Activated CD8-positive, alpha-beta memory T cell treated with anti-CD3 and anti-CD28 coated beads, Interleukin-2, amount 10 ng/mL, durations not matched to agents 7 days and 5 days (primary cell): ENCODE measurements at places on chromosomes 16 and 17. TPM values are rescaled to one million over a fixed set of nuclear protein-coding genes. Genes with fewer than 3 reads are reported as not detected.

AANAT gene
- total RNA-seq: not detected

KATNB1 gene
- total RNA-seq: 41.6 TPM

ZPBP2 gene
- 0.19 TPM for total RNA-seq

- no peaks in the 10 kb centered on the region for H3K27me3 ChIP-seq
- peak overlapping the region; percentile 56 for H3K4me3 ChIP-seq
- peaks cover 12% of the 10 kb centered on the region for H3K4me1 ChIP-seq
- DNase-seq: no peak
- peaks cover 15% of the 10 kb centered on the region for H3K36me3 ChIP-seq
Measured at GRCh38 chr17:731644-732066, 741 bp upstream of the TLCD3A start.

TPSD1 gene
- not detected for total RNA-seq

BCL6B gene
- 6.7 TPM for total RNA-seq

MYH13 gene
- not detected for total RNA-seq

WNT3 gene
- not detected for total RNA-seq

DNA sequence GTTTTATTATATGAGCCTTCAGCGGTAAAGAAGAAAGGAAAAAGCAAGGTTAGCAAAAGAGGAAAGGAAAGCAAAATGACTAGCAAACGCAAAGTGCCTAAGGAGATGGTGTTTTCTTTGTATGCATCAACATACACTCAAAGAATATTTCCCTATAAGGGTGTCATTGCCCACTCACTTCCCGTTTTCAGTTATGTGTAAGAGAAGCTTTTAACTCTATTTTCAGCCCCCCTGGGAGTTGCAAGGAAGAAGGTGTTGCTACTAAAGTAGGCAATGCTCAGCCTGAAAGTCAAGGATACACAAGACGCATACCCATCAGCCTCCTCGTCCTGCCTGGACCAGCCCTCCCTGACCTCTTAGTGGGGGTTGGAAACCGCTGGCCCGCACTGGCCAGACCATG, 267.7 kb upstream of the ZFHX3 start:
- H3K27ac ChIP-seq: no peak overlapping the region
- H3K27me3 ChIP-seq: no peaks in the 10 kb centered on the region
- no peak overlapping the region for H3K4me3 ChIP-seq

DNA sequence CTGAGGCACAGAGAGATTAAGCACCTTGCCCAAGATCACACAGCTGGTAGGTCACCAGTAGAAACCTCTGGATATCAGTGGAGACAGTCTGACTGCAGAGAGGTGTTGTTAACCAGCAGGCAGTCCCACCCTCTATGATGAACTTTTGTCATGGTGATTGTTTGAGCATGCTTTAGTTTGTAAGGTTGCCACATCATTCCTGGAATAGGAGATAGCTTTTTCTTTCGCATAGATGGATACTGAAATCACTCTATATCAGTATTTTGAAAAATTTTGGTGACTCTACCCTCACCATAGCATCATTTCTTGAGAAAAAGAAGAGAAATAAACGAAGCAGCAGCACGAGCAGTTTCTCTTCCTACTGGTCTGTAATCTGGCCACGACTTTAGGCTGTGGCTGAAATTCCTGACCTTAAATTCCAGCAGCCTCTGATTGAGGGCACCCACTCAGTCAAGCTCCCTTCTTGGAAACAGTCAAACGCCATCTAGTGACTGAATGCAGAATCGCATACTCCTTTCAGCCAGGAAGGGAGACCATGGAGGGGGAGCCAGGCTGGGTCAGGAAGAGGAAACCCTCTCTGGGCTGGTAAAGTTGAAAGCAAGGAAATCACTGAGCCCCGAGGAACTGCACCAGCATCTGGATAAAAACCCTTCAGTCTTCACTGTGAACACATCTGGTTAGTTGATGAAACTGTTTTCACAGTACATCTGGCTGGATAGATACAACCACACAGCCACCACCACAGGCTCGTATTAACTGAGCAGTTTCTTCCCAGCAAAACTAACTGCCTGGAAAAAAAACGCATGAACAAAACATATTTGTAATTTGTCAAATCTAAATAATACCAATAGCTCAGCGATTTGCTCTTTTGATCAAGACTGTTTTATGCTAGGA, 108.5 kb upstream of the XYLT1 start:
- H3K27ac ChIP-seq: no peak overlapping the region
- peaks cover 4% of the 10 kb centered on the region for H3K4me1 ChIP-seq
- peaks cover 11% of the 10 kb centered on the region for H3K27me3 ChIP-seq
- DNase-seq: peak; percentile 72

GRCh38 chr17:17024778-17025300, 17.4 kb upstream of the MPRIP start:
- no peaks in the 10 kb centered on the region for H3K27me3 ChIP-seq
- no peaks in the 10 kb centered on the region for H3K36me3 ChIP-seq
- H3K4me3 ChIP-seq: no peak overlapping the region
- H3K4me1 ChIP-seq: no peaks in the 10 kb centered on the region

CHST6 gene
- not detected for total RNA-seq

MMP28 gene
- total RNA-seq: not detected

ABCC11 gene
- not detected for total RNA-seq

DNA sequence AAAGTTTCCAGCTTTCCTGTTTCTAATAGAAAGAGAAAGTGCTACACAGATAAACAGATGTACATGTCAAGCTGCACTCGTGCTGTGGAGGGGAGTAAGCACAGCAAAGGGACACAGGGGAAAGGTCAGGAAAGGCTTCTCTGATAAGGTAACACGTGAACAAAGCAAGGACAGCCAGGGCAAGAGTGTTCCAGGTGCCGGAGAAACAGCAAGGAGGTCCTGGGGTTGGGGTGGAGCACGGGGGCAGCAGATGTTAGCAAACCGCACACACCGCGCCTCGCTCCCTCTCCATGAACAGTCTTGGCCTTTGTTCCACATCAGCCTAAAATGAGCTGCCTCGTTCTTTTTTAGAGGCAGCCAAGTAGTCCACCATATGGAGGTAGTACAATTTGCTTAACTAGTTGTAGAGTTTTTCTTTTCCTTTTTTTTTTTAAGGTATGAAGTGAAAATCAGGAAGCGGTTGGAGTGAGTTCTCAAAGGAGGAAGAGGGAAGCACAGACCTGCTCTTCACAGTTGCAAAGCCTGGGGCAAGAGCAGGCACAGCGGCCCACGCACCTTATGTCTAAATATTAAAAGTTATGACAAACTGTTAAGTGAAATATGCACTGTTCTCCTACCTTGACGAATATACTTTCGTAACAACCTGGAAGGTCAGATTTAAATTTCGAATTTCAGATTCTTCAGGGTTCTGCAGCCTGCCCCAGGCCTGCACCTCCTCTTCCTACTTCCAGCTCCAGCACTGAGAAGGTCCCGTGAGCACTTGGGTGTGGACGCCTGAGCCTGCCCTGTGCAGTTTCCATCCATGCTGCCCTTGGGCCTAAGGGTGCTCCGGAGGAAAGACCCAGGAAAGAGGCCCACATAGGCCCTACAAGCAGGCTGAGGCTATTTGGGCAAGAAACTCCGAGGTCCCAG, 41.5 kb upstream of the RPH3AL start:
- H3K4me3 ChIP-seq: no peak overlapping the region
- no peak for DNase-seq
- H3K27ac ChIP-seq: no peak overlapping the region
- peaks cover 2% of the 10 kb centered on the region for H3K36me3 ChIP-seq

DNA sequence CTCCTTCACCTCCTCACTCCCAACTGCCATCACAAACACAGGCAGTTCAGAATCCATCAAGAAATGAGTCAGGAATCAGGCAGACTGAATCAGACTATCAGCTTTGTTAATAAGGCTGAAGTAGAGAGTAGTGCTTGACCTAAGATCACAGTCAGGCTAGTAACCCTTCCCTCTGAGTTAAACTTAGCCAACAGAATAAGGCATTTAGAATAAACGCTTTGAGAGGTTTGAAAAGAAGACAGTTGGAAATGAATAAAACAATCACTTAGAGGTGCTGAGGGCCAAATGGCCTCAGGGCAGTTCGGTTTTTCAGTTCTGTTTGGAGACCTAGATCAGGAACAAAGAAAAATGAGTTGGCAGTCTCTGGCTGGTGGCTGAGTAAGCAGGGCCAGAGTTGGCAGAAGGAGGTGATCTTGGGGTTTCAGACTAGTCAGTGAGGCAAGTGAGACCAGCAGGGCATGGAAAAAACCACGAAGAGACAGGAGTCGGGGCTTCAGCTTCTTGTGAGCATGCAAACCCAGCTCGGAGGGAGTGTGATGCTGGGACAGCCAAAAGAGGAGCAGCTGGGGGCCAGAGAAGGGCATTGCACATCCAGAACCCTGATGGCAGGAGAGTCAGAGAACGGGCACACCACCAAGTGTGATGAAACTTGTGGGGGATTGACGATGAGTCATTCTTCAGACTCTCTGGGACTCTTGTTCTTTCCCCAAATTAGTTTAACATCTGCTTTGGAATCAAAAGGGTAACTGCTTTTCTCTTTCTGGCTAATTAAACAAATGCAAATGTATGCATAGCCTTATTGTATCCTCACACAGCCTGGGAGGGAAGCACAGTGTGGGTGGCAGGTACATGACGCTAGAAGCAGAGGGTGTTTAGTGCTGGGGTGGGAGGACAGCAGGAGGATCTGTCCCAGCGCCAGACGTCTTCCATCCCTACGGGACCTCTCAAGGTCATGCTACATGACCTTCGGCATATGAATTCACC, 54.8 kb downstream of the SPECC1 start:
- peak overlapping the region; percentile 0 for H3K27ac ChIP-seq
- H3K4me1 ChIP-seq: peaks cover 25% of the 10 kb centered on the region
- peak overlapping the region; percentile 3 for H3K4me3 ChIP-seq
- H3K36me3 ChIP-seq: peaks cover 3% of the 10 kb centered on the region

DNA sequence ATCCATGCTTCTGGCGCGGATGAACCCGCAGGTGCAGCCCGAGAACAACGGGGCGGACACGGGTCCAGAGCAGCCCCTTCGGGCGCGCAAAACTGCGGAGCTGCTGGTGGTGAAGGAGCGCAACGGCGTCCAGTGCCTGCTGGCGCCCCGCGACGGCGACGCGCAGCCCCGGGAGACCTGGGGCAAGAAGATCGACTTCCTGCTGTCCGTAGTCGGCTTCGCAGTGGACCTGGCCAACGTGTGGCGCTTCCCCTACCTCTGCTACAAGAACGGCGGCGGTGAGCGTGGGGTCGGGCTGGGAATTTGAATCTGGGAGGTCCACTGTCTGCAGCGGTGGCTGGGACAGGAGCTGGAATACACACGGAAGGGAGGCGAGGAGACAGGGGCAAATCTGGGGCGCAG, 904 bp downstream of the SLC6A2 start:
- H3K27me3 ChIP-seq: peaks cover 18% of the 10 kb centered on the region
- no peak for DNase-seq
- no peaks in the 10 kb centered on the region for H3K4me1 ChIP-seq
- H3K27ac ChIP-seq: no peak overlapping the region
- no peak overlapping the region for H3K4me3 ChIP-seq
- no peaks in the 10 kb centered on the region for H3K36me3 ChIP-seq

- no peak for DNase-seq
- no peak overlapping the region for H3K4me3 ChIP-seq
- H3K27me3 ChIP-seq: no peaks in the 10 kb centered on the region
Measured at GRCh38 chr16:84462296-84463210, 41.9 kb downstream of the MEAK7 start.

SLC47A1 gene
- total RNA-seq: not detected

DNA sequence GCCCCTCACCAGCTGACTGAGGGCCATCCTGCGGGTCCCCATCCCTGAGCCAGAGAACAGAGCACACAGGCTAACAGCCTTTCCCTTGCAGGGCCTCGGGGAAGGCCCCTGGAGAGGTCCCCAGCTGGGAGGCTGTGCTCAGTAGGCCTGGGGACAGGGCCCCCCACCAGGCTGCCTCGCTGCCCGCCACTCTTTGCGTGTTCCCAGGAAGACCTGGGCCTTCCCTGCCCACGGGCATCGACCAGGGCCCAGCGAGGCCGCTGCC, 785 bp downstream of the HID1 start:
- H3K27ac ChIP-seq: no peak overlapping the region
- DNase-seq: no peak
- H3K4me3 ChIP-seq: no peak overlapping the region
- no peaks in the 10 kb centered on the region for H3K36me3 ChIP-seq

HS3ST3A1 gene
- total RNA-seq: 0.21 TPM

- no peaks in the 10 kb centered on the region for H3K27me3 ChIP-seq
Measured at GRCh38 chr16:11901091-11901490, 14.7 kb downstream of the GSPT1 start.

CMTM2 gene
- total RNA-seq: 1.1 TPM

NLRC3 gene
- 116 TPM for total RNA-seq

DNA sequence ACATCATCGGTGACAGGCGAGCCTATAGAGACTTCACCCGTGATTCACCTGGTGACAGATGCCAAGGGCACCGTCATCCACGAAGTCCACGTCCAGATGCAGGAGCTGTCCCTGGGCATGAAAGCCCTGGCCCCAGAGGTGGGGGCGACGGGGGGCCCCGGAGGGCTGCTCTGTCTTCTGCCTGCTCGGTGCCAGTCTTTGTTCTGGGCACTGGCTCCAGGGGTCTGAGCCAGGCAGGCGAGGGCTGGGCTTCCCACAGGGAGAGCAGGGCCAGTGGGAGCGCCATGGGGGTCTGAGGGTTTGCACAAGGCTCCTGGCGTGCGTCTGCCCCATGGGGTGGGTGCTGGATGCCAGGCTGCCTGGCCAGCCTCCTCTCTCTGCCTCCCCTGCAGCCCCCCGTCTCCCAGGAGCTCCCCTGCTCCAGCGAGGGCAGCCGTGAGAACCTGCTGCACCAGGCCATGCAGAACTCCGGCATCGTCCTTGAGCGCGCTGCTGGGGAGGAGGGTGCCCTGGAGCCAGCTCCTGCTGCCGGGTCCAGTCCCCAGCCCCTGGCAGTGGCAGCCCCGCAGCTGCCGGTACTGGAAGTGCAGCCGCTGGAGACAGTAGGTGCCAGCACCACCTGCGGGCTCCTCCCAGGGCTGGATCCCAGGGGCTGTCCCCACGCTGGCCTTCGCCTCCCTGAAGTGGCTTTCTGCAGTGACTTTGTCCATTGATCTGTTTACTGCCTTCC, 3.0 kb upstream of the DNASE1L2 start:
- no peak overlapping the region for H3K4me3 ChIP-seq
- H3K36me3 ChIP-seq: peaks cover 3% of the 10 kb centered on the region
- H3K27ac ChIP-seq: no peak overlapping the region
- no peak for DNase-seq
- H3K4me1 ChIP-seq: no peaks in the 10 kb centered on the region

DNA sequence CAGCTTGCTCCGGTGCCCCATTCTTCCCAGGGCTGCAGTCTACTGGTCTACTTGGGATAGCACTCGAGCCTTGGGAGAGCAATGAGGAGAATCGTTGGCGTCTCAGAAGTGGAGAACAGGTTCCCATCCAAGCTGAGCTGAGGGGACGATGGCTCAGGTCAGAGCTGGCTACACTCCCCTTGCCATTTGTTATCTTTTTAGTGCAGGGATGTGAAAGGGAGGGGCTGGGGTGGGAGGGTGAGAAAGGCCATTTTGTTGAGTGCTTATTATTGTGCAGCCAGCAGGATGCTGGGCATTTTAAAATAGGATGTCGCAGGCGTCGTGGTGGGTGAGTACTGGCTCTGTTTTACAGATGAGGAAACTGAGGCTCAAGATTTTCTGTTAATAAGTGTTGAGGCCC, 410.8 kb downstream of the SNX29 start:
- H3K27ac ChIP-seq: no peak overlapping the region
- no peaks in the 10 kb centered on the region for H3K36me3 ChIP-seq
- H3K27me3 ChIP-seq: no peaks in the 10 kb centered on the region
